ENCODE measurements at places on chromosomes 7 and 10. TPM values are rescaled to one million over a fixed set of nuclear protein-coding genes. Genes with fewer than 3 reads are reported as not detected.

FAS gene
- 79.2 TPM for total RNA-seq

TSPAN13 gene
- total RNA-seq: 19.4 TPM

NME8 gene
- total RNA-seq: not detected

NUTM2B gene
- total RNA-seq: 0.28 TPM

UTF1 gene
- total RNA-seq: not detected

GSTO2 gene
- 2.3 TPM for total RNA-seq

SLC13A4 gene
- total RNA-seq: under 0.01 TPM
